ENCODE measurements at places on chromosomes 12 and 14.
A peak's percentile ranks its signal among the peaks of the same experiment; 100 is the strongest.

- DNase-seq: no peak
These were observed 1552.1 kb downstream of the AACS start for GRCh38 chr12:126617312-126617711.

GRCh38 chr12:104212516-104212915, 3.1 kb upstream of the TXNRD1 start:
- DNase-seq: no peak

DNA sequence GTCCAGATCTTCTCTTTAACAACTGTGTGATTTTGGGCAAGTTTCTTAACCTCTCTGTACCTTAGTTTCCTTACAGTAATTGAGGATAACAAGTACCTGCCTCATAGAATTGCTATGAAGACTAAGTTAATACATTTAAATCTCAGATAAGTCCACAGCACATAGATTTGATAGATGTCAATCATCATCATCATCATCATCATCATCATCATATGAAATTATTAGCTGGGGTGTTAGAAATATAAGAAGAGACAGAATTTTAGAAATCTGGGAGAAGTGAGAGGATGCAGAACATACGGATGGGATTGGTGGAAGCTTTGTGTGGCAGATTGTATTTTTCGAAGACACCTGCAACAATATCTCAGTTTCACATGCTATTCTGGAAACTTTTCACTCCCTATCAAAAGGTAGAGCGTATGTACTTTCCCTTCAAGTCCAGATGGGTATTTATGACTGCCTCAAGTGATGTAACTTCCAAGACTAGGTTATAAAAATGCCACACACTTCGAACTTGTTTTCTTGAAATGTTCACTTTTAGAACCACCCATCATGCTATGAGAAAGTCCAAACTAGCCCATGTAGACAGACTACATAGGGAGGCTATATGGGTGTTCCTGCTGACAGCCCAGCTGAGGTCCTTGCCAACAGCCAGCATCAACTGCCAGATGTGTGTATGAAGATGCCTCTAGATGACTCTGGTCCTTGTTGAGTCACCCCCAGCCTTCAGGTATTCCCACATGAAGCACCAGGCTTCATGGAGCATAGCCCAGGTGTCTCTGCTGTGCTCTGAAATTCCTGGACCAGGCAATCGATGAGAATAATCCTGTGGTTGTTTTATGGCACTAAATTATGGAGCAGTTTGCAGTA, 20.7 kb upstream of the SDR39U1 start:
- no peak for DNase-seq

- no peak for DNase-seq
These were observed 167.5 kb downstream of the DPF3 start for GRCh38 chr14:72726444-72726843.

GRCh38 chr12:67202678-67203012, 66.5 kb upstream of the CAND1 start:
- peak; percentile 20 for DNase-seq

DNA sequence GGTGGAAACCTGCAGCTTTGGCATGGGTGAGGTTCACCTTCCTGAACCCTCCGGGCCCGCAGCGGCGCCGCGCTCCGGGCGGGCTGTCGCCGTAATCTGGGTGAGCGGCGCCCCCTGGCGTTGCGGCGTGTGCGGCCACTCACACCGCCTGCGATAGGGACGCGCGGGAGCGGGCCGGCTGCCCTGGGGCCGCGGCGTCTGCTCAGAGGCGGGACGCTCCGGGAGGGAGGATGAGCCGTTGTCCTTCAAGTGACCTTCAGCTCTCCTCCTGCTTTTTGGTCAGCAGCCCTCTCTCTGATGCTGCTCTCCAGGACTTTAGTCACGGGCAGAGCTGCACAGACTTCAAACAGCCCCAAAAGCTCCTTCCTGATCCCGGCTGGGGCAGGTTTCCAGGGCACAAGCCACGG, 211.7 kb upstream of the FKBP4 start:
- DNase-seq: peak; percentile 84

DNA sequence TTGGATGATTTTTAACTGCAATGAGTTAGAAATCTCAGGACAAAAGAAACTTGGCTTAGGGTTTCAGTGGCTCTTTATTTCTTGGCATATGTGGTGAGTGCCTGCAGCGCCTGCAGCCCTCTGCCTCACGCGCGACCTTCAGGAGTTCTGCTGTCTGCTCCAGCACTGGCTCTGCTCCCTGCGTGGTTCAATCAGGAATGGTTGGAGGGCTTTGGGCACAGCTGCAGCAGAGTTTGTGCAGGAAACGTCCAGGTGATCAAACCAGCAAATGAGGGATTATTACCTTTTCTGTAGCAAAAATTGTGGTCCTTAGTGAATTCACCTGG, 19.8 kb downstream of the PPM1H start:
- no peak for DNase-seq

GRCh38 chr12:57151741-57152630, 4.6 kb upstream of the LRP1-AS start:
- no peak for DNase-seq

DNA sequence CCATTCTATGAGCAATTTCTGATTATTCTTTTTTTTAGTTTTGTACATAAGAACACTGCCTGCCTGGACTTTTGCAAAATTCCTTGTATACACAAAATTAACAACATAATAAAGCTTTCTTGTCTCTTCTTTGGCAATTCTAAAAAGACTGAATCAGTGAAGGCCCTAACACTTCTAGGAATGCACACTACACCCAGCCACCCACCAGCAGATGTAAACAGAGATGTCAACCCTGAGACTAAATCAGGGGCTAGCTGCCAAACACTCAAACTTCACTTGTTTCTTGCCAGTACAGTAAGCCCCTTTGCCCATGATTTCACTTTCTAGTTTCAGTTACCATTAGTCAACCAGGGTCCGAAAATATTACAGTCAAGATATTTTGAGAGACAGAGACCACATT, 15.5 kb downstream of the DCAF5 start:
- no peak for DNase-seq

- no peak for DNase-seq
These were observed 177.4 kb upstream of the HIF1A start for GRCh38 chr14:61517911-61518384.

DNA sequence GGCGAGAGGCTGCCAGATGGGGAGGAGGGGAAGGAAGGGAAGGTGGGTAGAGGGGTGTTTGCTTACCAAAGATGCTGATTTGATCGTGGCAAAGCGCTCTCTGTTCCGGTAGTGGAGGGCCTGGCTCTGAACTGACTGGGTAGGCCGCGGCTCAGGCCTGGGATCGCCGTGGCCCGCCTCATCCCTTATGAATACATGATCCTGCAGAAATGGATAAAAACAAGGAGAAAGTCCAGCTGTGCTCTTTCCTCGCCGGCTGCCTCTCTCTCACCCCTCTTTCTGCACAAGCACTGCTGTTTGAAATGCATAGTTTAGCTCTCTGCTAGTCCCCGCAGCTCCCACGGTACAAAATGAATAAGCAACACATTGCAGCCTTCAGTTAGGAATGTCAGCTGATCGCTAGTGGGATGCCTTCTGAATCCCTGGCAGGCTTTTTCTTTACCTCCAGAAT, 53.8 kb downstream of the PEBP1 start:
- no peak for DNase-seq

All from GM20000 (cell line).